Psoas muscle (tissue), 8 donors: ENCODE measurements at places on chromosomes 2 and 18.

DNA sequence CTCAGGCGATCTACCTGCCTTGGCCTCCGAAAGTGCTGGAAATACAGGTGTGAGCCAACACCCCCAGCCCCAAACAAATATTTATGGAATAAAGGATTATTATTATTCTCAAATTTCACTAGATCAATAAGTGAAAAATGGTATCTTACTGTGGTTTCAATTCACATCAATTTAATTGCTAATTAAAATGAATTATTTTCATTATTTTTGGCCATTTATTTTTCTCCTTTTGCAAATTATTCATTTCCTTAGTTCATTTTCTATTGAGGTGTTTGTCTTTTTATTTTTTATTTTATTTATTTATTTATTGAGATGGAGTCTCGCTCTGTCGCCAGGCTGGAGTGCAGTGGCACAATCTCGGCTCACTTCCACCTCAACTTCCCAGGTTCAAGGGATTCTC is 11.9 kb upstream of the HS6ST1 start:
- no peak for DNase-seq

DNA sequence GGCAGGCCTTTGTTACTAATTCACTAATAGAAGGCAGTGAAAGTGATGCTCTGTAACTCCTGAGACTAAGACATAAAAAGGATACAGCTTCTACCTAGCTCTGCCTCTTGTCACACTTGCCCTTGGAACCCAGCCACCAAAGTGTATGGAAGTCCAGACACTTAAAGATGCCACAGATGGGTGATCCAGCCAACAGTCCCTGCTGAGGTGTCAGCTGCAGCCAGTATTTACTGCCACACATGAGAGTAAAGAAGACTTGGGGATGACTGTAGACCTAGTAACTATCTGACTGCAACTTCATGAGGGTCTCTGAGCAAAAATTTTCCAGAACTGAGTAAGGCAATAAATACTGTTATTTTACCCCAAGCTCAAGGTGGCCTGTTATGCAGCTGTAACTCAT is 8.8 kb downstream of the IMMT start:
- DNase-seq, result no peak

DNA sequence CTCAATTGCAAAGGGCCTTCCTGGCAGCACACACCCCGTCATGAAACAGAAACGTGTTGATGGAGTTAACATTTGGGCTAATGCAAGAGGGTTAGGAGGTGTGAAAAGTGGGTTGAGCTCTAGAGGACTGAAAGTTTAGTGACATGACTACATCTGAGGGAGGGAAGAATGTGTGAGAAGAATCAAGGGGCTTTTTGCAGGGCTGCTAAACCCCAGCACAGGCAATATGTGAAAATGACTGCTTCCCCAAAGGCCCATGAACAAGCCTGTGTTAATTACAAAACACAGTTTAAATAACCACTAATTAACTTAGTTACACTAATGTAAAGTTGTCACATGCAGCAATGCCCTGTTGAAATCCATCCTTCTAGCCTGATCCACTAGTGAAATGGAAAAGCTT is 63.4 kb upstream of the PEX13 start:
- DNase-seq, result no peak

- DNase-seq, result no peak
Measured at GRCh38 chr2:144580521-144581161, 60.7 kb upstream of the ZEB2 start.

DNA sequence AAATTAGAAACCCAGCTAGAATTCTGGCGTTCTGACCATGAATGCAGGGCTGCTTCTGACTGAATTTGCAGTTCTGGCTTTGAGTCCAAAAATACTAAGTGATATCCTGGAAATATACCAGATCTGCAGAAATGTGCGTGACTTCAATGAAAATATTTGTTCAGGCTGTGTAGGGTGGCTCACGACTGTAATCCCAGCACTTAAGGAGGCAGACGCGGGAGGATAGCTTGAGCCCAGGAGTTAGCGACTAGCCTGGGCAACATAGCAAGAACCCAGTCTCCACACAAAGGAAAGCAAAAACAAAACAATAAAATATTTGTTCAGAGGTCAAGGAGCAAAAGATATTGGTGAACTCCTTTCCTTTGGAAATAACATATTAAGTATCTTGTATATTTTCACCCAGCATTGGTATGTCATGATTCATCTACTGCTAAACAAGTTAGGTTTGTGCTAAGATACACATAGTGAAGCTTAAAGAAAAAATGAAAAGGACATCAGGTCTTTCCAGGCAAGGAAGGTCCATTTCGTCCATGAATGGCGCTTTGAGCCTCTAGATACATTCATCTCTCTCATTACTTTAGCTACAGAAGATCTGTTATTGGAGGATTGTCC is 239.2 kb downstream of the CMPK2 start:
- DNase-seq, result no peak

- DNase-seq, result no peak
Measured at GRCh38 chr2:128469875-128470274, 151.2 kb upstream of the HS6ST1 start.

- no peak for DNase-seq
Measured at GRCh38 chr2:150750720-150751119, 263.3 kb upstream of the RND3 start.

DNA sequence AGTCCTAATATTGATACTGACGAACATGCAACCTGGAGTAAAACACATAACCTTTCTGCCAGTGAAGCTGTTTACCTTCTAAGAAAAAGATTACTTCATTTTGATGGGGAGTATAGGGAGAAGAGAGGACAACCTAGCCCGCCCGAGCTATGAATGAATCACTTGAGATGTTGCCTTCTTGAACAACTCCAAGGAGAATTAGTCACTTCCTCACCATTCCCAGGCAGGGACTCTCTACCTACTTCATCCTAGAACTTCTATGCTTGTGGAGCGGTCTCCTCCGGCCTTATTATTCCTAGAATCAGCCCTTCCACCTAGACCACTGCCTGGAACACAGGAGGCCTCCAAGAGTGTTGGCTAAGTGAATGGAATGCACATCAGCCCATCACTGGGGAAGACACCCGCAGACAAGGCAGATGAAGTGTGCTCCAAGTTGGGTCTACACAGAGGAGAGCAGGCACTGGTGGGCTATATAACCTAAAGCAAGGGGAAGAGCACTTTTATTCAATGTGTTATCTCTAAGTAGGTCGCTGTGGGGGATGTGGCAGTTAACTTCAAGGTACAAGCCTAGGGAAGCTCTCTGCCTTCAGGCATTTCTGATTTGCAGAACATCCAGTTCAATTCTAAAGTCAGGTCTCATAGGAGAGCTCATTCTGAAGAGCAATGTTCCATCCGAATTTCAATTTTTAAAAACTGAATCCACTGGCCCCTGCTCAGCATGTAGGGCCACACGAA is 57.4 kb downstream of the STK39 start:
- DNase-seq, result no peak

DNA sequence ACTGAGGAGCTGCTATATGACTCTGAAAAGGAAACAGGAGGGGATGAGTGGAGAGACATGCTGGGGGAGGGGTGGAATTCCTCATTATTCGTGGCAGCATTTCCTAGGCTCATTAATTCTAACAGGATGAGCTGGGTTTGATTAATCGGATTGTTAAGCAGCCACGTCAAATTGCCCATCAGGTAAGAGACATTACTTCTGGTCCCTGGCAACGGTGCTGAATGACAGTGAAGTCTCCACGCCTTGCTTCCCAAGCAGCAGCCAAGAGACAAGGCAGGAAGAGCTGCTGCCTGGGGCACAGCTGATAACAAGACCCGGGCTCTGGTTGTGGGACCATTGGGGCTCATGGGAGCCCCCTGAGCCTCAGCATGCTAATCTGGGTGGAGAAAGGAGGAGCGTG is 86.6 kb downstream of the MARCHF4 start:
- no peak for DNase-seq

DNA sequence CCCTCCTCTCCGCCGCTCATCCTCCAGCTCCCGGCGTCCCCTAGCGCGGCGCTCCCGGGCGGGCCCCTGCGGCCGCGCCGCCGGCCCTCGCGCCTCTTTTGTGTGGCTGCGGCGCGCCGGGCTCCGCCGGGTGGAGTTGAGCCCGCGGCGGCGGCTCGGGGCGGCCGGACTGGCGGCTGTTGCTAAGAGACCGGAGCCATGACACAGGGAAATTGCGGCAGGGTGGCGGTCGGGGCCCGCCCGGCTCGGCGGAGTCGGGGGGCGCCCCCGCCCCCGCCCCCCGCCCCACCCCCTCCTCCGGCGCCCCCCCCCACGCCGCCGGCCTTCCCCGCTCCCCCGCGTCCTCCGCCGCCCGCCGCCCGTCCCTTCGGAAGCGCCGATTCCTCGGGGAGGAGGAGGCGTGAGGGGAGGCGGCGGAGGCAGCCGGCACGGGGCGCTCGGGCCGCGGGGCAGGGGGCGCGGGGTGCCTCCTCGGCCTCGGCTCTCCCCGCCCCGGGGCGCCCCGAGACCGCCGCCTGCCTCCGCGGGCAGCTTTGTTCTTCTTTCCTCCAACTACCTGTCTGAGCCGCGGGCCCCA is at the start of gene TMEM200C:
TMEM200C (minus strand) TSS at position 224 of the 577 bp plus-strand sequence. CDS start 3,459 bp downstream, outside the sequence.
- DNase-seq, result no peak

DNA sequence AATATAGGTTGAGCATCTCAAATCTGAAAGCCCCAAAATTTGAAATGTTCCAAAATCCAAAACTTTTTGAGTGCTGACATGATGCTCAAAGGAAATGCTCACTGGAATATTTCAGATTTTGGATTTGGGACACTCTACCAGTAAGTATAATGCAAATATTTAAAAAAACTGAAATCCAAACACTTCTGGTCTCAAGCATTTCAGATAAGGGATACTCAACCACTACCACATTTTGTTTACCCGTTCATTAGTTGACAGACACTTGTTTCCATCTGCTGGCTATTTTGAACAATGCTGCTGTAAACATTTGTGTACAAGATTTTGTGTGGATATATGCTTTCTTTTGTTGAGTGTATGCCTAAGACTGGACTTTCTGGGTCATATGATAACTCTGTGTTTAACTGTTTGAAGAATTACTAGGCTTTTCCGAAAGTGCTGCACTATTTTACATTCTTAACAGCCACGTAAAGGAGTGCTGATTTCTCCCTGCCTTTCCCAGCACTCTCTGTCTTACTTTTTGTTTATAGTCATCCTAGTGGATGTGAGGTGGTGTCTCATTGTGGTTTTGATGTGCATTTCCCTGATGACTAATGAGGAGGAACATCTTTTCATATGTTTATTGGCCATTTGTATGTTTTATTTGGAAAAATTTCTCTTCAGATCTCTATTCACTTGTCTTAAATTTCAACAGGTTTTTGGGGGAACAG is 19.5 kb upstream of the DCDC2C start:
- DNase-seq, result no peak

DNA sequence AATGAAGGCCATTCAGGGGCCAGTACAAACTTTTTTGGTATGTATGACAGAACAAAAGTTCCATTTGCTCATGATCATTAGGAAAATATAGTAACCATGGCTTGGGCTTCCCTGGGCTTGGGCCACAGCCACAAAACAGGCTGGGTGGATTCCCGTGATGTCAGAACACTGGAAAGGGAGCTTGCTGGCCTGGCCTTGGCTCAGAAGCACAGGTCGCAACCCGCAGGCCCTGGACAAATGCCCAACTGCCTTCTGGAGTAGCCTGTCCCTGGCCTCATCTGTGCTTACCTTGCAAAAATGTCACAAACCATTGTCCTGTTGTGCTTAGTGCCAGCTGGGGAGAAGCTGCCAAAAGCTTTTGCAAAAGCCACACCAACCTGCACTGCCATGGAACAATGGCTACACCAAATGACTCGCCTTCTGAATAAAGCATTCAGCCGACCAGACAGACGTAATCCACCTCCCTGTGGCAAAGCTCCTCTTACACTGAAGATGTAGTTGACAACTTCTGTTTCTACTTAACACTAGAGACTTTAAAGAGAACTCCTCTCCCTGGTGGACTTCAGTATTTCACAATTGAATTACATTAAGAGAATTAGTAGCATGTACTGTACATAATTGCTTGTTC is 125.5 kb downstream of the ANKRD44 start:
- DNase-seq, result peak; percentile 83

DNA sequence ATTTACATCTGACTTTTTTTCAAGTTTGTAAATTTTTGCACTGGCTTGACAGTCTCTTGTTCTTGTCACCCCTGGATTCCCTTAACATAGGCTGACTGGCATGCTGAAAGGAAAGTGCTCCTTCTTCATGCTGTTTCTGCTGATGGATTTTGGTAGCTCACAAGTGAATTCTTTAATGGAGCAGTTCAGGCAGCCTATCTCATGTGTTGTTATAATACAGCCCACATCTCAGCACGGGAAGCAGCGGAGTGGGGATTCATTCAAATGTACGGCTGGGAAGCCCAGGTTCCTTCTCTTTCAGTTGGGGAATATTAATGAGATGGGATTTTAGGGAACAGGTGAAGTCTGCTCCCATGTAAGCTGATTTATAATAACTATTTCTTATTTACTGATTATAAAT is 142.8 kb downstream of the CD8B2 start:
- no peak for DNase-seq

- no peak for DNase-seq
Measured at GRCh38 chr2:235958931-235959410, 209.2 kb downstream of the GBX2 start.

DNA sequence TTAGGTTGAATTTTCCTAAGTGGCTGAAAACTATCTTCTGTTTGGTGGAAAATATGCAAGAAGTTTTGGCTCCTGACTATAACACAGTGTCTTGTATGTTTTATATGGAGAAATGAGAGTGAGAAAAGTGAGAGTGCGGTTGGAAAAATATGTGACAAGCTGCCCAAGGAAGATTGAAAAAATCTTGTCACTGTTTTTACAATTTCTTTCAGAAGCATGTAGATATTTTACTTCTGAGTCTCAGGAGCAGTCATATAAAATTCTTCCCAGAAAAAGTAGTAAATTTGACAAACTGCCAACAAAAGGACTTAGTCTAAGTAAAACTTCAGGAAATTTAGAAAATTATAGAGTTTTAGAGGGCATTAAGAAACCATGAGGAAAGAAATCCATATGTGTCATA is 19.4 kb upstream of the RMND5A start:
- DNase-seq, result no peak

DNA sequence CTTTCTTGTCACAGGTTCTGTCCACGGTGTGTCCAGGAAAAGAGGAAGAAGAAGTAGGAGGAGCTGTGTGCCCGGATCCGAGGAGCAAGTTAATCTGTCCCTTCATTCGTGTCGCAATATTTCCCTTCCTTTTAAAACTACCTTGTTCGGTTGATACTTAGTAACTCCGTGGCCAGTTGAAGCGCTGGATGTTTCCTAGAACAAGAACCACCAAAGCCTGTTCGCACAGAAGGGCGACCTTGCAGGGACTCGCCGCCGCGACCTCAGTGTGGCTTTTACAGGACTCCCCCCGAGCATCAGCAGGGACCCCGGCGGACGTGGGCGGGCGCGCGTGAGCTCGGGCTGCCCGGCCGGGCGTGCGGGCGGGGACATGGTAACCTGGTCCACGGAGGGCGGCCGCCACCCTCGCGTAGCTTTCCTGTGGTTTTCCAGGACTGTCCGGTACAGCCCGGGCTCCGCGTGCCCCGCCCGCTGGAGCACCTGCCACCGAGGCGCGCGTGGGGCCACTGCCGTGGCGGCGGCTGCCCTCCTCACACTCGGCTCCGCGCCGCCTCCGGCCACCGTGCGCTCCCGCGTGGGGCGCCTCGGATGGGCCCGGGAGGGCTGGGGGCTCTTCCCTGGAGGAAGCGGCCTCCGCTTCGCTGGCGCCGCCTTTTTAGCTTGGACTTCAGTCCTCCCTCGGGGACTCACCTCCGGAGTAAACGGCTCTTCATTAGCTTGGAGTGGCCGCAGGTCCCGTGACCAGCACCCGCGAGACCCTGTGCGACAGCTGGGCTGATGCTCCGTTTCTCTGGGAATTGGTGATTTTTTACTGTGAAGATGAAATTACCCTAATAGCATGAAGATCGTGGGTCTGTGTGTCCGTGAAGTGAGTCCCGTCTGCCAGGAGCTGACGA is 9.2 kb upstream of the D2HGDH start:
- no peak for DNase-seq
